ENCODE measurements at places on chromosomes 1 and 21.
A peak's percentile ranks its signal among the peaks of the same experiment; 100 is the strongest.

DNA sequence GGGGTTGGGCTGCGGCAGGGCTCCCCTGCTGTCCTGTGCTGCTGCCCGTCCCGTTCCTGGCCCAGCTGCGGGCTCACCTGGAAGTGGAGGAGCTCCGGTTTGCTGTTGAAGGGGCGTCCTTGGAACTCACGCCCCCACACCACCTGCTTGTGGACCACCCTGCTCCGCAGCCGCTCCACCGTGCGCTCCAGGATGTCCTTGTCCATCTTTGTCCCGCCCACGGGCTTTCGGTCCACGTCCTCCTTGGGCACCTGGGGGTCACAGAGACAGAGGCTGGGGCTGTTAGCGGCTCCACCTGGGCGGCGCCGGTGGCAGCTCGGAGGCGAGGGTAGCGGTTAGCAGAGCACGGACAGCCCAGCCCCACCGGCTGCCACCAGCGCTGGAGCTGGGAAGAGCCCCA lies 38.8 kb downstream of the CFAP74 start:
- no peak for DNase-seq

DNA sequence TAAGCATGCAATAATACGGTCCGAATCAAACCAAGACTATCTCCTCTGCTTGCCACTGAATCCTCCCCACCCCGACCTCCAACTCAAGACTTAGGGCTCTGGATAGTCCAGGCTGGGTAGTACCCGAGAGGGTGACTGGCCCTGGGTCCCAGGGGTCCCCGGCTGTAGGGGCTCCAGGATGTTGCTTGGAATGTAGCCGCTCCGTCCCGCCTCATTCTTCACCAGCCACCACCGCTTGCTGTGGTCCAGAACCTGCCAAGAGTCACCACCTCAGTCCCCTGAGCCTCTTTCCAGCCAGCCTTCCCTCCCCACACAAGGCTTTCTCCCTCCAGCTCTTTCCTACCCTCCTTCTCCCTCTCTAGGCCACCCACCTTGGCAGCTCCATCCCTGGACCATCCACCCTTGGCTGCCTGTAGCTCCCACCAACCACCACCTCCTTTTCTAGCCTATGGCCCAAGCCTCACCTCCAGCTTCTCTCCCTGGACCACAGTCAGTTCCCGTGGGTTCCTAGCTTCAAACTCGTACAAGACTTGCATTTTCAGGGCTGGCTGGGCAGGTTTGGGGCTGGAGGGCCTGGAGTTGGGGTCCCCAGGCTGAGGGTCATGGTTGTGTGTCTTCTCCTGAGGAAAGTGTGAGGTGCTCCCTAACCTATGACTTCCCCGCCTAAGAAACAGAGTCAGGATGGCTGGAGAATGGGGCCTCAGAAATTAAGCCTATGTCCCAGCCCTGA lies 10.9 kb upstream of the GSTM3 start:
- DNase-seq = no peak

- DNase-seq = no peak
Observed at GRCh38 chr1:6859415-6860343, 74.4 kb downstream of the CAMTA1 start.

DNA sequence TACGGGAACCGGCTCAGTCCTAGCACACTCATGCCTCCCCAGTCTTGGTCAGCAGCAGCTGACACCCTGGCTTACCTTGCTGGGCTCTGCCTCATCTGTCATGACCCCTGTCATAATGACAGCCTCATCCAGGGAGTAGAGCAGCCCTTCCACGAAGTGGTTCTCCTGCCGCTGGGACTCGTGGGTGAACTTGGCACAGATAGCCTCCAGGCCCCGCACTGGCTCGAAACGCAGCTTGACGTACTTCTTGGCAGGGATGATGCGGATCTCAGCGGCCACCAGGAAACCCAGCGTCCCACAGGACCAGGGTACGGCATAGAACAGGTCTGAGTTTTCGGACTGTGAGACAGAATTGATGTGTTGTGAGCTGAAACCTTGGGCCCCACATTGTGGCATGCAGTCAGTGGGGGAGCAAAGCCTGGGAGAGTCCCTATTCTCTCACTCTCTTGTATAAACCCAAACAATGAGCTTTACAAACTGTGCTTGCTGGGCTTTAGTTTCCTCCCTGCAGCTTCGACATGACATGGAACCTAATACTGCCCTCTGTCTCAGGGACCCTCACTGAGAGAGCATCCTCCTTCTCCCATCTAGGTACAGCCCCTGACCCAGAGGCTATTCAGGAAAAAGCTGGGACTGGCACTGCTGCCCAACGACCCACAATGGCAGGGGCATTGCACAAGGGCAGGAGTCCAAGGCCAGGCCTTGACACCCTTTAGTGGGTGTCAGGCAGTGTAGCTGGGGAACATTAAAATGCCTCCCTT lies 15.5 kb downstream of the DHCR24 start:
- DNase-seq = no peak

GRCh38 chr1:116067566-116067890 lies 43.7 kb upstream of the MAB21L3 start:
- DNase-seq = no peak

DNA sequence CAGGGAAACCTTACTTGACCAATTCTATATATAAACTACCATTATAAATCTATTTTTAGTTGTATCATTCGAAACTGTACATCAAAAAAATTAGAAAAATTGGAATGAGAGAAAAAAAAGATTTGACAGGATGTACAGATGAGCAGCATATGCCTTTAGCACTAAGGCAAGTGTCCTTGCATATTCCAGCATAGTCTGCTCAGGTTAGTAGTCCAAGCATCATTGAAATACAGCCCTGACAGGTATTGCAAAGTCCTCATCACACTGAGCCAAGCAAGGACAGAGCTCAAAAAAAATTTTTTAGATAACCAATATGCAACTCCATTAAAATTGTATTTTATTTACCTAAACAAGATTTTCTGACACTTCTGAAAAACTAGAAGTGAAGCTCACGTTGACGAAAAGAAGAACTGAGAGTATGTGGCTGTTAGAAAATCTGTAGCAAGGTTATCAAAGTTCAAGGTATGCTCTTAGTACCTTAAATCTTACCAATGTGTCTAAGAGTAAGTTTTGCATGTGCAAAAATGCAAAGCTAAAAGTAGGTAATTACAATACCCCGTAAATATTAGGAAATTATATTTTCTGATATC lies 465.6 kb upstream of the ADGRL4 start:
- DNase-seq = no peak

DNA sequence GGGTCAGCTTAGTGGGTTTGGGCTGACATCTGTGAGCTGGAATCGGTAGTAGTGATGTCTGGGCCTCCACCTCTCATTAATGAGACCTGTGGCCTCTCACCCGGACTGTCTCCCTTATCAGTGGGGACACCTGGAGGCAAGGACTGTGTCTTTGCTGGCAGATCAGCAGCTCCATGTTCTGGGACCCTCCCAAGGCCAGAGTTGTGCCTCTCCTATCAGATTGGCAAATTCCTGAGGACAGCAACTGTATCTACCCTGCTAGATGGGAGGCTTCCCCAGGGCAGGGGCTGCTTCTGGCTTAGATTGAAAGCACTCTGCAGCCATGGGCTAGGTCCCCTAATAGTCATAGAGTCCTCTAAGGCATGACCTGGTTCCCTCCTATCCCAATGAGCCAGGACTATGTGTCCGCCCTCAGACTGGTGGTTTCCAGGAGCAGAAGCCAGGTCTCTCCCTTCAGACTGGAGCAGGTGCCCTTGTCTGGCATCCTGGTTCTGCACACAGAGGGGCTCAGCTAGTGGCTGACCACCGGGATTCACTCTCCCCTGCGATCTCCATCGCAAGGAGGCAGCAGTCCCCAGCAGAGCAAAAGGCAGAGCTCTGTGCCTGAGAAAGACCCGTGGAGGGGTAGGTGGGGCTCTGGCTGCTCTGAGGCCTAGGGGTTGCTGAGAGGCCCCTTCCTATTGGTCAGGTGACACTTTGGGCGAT lies 5.8 kb downstream of the DRAXIN start:
- no peak for DNase-seq

DNA sequence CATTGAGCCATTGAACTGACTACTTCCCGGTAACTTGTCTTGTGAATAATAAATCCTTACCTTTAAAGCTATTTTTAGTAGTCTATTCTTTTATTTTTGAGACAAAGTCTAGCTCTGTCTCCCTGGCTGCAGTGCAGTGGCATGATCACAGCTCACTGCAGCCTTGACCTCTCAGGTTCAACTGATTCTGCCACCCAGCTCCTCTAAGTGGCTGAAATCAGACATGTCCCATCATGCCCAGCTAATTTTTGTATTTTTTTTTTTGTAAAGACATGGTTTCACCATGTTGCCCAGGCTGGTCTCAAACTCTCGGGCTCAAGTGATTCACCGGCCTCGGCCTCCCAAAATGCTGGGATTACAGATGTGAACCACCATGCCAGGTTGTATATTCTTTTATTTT lies 59.3 kb upstream of the PTGS2 start:
- no peak for DNase-seq

- no peak for DNase-seq
Observed at GRCh38 chr1:225908773-225909172, 15.3 kb downstream of the PYCR2 start.

DNA sequence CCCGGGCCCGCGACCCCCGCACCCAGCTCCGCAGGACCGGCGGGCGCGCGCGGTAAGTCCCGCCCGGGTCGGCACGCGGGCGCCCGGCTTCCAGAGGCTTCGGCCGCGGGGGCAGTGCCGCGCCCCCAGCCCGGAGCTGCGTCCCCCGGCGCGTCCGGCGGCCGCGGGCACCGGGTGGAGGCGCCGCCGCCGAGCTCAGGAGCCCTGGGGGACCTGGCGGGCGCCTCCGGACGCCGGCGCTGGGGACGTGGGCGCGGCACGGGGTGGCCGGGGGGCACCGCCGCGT lies 227 bp downstream of the NBL1 start:
- no peak for DNase-seq

DNA sequence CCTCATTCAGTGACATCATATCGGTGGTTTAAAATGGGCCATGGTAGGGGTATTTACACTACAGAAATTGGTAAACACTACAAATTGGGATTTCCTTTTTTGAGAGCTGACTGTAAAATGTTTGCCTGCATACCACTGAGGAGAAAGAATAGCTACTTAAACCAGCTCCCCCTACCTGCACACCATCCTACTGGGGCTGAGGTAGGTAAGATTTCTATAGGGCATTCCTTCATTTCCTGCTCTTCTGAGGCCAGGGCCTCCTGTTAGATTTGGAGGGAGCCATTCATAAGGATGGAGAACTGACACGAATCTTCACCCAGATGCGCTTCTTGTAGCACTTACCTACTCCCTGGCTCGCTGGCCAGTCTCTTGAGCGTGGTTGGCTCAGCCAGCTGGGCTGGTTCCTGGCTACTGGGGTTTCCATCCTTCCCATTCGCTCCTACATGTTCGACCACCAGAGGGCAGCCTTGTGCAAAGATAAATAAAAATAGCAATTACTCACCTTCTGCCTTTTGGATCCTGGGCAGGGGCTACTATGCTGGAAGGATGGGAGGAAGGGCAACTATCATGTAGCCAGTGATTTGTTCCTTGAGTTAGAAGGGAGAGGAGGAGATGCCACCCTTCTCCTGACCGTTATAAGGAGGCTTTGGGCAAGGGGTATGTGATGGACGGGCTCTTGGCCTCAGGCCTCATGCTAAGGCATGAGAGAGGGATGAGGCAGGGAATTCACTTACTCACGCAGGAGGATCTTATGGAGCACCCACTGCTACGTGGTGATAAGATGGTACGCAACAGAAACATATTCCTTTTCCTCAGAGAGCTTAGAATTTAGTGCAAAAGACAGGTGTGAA lies 10.7 kb downstream of the OPTC start:
- DNase-seq = peak; percentile 67

DNA sequence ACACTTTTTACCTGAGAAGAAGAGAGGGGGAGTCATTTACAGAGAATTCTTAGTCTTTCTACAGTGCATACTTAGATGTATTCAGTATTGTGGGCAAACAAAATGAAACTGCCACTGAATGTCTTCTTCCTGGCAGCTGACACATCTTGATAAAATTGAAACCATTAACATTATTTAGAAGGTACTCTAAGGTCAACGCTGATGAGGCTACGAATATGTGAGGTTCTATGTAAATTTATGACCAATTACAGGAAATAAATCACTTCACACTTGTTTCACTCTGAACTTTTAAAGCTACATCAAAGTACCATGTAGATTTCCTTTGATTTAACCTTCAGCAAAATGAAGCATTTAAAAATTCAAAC lies 51.3 kb upstream of the GFI1 start:
- no peak for DNase-seq

DNA sequence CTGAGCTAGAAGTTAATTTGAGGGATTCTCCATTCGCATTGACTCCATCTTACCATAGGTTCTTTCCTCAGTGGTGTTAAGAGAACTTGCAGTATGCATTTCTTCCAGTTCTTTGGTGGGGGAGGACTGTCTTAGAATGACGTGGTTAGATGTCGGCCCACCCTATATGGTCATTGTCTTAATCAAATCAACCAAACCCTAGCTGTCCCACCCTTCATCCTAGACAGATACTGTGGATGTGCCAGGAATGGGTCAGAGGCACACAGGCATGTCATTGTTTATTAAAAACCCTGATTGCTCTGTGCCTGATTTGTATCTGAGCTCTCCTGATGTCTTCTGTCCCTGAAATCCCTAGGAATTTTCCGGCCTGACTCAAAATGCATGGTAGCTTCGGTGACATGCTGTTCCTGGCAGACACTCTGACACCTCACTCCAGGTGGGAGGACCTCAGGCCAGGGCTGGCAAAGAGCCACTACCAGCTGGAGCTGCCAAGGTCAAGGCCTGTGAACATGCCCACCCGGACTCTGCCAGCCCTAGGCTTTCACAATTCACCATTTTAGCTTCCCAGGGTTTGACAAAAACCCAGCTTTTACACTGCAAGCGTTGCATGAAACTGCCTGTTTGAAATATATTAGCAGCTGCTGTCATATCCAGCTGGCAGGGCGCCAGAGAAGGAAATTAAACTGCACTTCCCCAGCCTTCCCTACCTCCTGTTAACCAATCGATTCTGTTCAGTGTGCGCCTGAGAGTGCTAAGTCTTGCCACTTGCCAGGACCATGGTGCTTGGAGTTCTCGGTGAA lies 134.0 kb downstream of the FAM78B start:
- DNase-seq = no peak

DNA sequence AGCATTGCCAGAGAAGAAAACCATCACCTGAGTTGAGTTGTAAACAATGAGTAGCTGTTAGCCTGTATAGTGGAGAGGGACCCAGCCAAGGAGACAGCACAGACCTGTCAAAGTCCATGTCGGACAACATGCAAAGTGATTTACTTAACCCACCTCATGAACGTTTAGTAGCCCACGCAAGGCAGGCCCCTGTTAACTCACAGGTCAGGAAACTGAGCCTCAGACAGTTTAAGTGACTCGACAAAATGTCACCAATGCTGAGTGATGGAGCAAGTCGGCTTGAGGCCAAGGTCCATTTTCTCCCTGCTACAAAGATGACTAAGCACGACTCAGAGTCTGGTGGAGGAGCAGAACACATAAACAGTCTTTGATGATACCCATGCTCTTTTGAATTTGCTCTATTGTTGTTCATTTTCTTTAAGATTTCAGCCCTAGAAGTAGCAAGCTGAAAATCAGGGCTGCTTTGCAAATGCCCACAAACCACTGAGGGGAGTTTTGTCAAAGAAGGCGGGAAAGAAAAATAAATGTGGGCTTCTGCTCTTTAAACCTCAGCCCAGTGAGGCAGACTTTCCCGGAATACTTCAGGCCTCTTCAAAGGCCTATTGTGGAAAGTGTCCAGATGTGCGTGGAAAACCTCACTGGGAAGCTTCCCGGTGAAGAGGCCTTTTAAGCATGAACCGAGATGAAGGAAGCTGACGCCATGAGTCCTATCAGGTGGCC lies 83.8 kb upstream of the HOOK1 start:
- no peak for DNase-seq
